ENCODE measurements at places on chromosomes 3 and 15.

- DNase-seq, result no peak
Observed at GRCh38 chr15:85621094-85621493, 173.6 kb downstream of the KLHL25 start.

DNA sequence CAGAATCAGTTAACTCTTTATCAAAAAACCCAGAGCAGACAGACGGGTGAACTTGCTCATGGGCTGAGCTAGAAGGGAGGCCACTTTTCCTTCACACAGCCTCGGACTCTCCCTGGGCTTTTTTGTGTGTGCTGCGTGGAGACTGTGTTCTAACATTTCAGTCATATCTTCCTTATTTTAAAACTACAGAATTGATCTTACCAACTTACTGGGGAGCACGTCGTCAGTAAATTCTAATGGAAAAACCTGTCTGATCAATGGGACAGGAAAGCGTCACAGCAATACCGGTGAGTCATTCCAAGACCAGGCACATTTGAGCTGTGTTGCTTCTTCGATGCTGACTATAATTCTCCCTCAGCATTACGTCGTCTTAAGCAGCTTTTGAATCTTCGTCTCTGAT is 145.1 kb downstream of the LPP start:
- no peak for DNase-seq

DNA sequence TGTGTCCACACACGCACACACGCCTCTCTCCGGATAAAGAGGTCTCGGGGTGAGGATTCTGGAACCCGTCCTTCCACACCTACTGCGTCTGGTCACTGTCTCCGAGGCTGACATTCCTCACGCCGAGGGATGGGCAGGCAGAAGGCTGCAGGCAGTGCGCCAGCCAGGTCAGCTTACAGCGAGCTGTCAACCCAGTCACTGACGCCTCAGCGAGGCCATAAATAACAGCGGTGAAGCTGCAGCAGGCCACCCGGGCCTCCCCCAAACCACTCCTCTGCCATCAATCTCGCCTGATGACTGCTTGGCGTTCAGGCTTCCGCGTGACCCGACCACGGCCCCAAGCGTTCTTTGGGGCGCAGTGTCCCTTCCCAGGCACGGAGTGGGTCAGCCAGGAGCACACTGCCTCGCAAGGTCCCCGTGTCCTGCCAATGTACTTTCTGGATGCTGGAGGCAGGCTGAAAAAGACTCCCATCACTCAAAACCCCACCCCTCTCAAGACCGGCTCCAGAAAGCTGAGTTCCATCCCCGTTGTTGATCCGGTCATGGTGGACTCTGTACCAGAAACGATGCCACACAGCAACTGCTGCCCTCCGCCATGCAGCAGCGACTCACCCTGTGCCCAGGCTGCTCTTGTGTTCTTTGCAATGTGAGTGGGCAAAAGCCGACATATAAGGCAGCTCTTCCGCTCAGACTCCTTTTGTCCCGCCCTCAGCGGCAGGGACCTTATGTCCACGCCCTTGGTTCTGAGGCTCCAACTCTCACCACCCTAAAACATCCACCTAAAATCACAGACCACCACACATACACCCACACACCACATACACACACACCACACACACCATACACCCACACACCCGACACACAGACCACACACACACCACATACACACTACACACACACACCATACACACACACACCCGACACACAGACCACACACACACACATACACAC is 27.1 kb downstream of the CPN2 start:
- DNase-seq, result no peak

GRCh38 chr3:149221783-149222517 is at the start of gene CP:
CP (minus strand) TSS chr3:149221829; CDS start chr3:149221792, 37 bp downstream.
- DNase-seq, result no peak

GRCh38 chr15:36748366-36749115 is 169.1 kb downstream of the CDIN1 start:
- no peak for DNase-seq

DNA sequence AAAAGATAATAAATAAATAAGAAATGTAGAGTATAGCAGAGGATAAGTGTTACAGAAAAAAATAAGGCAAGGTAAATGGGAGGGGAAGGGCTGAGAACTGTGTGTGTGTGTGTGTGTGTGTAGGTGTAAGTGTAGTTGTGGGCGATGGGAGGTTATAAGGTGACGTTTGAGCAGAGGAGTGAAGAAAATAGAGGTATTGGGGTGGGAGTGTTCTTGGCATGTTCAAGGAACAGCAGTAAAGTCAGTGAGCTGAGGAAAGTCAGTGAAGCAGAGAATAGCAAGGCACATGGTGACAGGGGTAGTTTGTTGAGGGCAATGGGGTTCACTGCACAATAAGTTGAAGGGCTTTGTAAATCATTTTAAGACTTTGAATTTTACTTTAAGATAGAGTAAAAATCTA is 30.9 kb upstream of the ZNF148 start:
- DNase-seq, result no peak

GRCh38 chr15:88652456-88653199 is 13.8 kb downstream of the ISG20 start:
- no peak for DNase-seq

GRCh38 chr3:9450991-9451390 is 53.6 kb downstream of the SETD5 start:
- no peak for DNase-seq

Data from mesendoderm (in vitro differentiated cells).